Stimulated activated CD4-positive, alpha-beta T cell treated with anti-CD3 and anti-CD28 coated beads, Interleukin-1b, Interleukin-23, amount 100 ng/mL, for 1 hour (primary cell): ENCODE measurements at places on chromosomes 2 and 18.

- DNase-seq = no peak
Observed at GRCh38 chr2:133734716-133735495, 166.6 kb upstream of the NCKAP5 start.

DNA sequence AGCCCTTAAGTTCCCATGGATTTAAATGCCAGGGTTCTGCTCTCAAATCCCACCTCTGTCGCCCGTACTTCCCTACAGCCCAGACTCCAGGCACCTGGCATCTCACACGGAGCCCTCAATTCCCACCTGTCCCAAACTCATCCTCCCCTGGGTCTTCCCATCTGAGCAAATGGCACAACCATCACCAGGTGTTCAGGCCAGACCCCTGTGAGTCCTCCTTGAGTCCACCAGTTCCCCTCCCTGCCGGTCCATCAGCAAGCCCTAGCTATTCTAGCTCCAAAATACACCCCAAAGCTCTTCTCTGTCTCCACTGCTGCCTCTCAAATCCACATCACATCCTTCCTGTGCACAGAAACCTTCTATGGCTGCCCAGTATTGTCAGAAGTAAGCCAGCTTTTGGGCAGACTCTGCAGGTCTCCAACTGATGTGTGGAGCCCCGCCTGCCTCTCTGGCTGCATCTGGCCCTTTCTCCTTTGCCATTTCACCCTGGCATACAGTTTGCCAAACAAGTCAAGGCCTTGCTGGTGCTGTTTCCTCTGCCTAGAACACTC lies 67.7 kb downstream of the DNMT3A start:
- no peak for DNase-seq

DNA sequence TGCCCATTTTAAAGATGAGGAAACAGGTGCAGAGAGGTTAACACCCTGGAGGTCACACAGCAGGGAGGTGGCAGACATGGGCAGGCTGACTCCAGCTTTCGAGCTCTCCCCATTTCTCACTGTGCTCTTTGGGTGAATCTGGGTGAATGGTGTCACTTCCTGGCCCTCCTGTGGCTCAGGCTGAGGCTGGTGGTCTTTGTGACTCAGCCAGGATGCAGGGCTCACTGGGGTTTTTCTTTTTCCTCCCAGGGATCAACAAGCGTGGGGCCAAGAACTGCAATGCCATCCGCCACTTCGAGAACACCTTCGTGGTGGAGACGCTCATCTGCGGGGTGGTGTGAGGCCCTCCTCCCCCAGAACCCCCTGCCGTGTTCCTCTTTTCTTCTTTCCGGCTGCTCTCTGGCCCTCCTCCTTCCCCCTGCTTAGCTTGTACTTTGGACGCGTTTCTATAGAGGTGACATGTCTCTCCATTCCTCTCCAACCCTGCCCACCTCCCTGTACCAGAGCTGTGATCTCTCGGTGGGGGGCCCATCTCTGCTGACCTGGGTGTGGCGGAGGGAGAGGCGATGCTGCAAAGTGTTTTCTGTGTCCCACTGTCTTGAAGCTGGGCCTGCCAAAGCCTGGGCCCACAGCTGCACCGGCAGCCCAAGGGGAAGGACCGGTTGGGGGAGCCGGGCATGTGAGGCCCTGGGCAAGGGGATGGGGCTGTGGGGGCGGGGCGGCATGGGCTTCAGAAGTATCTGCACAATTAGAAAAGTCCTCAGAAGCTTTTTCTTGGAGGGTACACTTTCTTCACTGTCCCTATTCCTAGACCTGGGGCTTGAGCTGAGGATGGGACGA lies 13.2 kb downstream of the ITM2C start:
- DNase-seq = no peak

DNA sequence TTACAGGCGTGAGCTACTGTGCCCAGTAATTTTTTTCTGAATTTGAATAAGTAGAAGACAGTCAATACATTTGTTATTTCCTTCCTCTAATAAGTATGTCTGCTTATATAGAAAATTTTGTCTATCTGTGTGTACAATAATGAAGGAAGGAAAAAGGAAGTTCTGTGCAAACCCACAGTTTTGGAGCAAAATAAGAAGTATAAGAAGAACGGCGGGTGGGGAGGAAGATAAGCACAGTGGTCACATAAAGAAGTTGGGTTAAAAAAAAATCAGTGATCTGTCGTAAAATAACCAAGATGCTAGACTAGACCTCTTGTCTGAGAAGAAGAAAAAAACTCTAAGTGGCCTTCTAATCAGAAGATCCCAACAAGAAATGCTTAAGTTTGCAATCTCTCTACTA lies 20.2 kb downstream of the MGAT4A start:
- DNase-seq = no peak

- DNase-seq = no peak
Observed at GRCh38 chr2:103265521-103265920, 503.7 kb downstream of the TMEM182 start.

GRCh38 chr2:177419274-177419673 lies 26.7 kb downstream of the AGPS start:
- DNase-seq = no peak

- no peak for DNase-seq
Observed at GRCh38 chr2:48504647-48505327, 25.2 kb upstream of the STON1 start.

- no peak for DNase-seq
Observed at GRCh38 chr2:14134771-14135170, 497.7 kb upstream of the LRATD1 start.

DNA sequence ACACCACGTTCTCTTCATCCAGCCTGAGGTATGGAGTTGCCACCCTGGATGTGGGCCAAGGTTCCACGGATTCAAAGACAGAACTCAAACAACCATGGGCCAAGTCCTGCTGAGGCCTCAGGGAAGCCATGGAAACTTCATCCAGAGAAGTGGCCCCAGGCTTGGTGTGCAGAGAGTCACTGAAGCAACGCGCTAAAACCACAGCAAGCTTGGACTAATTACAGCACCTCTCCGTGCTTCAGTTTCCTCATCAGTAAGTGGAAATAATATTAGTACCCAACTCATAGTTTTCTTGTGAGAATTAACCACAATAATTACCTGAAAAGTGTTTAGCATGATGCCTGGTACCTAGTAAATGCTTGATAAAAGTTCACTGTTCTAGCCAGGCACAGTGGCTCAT lies 19.2 kb upstream of the AP1S3 start:
- no peak for DNase-seq

- DNase-seq = no peak
Observed at GRCh38 chr2:223952280-223952968, 4.8 kb upstream of the MRPL44 start.

DNA sequence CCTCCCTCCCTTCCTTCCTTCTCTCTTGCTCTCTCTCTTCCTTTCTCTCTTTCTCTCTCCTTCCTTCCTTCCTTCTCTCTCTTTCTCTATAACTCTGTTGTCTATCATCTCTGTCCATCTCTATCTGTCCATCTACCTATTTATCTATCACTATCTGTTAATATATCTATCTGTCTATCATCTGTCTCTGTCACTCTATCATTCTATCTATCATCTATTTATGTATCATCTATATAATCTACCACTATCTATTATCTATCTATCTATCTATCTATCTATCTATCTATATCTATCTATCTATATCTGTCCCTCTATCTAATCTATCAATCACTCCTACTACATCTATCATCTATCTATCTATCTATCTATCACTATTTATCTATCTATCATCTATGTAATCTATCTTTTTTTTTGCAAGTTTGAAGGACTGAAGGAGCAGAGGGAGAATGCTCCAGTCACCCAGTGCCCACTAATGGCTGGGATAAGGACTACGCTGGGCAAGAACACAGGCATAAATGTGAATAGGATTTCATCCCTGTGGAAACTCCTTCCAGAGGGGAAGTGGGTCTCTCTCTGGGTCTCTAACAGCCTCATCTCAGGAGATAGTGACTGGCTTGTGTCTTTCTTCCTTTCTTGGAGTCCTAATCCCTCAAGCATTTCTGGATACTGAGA lies 427.0 kb downstream of the LPIN1 start:
- no peak for DNase-seq

GRCh38 chr18:63336366-63337099 lies 17.0 kb upstream of the BCL2 start:
- DNase-seq = no peak

DNA sequence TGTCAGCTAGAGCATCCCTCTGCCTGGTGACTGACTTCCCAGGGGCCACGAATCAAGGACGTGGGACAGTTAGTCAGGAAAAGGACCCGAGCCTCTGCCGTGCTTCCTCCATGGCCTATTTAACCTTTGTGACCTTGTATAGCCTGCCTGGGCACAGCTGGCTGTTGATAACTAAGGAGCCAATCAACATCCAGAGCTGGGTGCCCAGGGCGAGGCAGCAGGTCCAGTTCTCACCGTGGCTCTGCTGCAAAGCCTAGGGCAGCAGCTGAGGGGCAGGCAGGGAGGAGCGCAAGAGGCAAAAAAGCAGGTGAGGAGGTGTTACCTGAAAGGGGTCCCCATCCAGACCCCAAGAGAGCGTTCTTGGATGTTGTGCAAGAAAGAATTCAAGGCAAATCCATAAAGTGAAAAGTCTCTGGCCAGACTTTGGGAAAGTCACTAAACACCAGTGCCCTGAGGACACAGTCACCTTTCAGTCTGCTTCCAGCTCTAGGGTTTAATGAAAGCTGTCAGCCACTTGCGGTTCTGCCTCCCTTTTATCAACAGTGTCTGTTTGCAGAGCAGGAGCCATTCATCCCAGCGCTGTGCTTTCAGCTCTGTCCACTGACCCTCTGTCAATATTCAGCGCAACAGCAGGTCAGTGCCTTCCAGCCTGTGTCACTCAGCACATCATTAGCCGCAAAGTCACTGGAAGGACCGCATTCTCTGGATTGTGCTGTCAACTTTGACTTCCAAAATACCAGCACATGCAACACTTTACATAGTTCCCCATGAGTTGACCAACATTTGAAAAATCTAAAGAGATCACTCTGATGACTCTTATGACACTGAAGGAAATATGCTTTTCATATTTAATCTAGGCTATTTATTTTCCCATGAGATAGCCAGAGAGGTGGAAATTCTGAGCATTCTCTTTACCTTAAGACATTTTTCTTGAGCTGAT lies 38.6 kb upstream of the ASAP2 start:
- DNase-seq = no peak

GRCh38 chr18:5508821-5509220 lies 35.0 kb downstream of the EPB41L3 start:
- DNase-seq = no peak

- no peak for DNase-seq
Observed at GRCh38 chr2:227415538-227416424, 28.0 kb upstream of the SCYGR1 start.
